Glutamatergic neuron (in vitro differentiated cells): ENCODE measurements at places on chromosomes 1 and 21.

GRCh38 chr1:185279571-185279970 lies 37.5 kb downstream of the IVNS1ABP start:
- no peak for DNase-seq

DNA sequence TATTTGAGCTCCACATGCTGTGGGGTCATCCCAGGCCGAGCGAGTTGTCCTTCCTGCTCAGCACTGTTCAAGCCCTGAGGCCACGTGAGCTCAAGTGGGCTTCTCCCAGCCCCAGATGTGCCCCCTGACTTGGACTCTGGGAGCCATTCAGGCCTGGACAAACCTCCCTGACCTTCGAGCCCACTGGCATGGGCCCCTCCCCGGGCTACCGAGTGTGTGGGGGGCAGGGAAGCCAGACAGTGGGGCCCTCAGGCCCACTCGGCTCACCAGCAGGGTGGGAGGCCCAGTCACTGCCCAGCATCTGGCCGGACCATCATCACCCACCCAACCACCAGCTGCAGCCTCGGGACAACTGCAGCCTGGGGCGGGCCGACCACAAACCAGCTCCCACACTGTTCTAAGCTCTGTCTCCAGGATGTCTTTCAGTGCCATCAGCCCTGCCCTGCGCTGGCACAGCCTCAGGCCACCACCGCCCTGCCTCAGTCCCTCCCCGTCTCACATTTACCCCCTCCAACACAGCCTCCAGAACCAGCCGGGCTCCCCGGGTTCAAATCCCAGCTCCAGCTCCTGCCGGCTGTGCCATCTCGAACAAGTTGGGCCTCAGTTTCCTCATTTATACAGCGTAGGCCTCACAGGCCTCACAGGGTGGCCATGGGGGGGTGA lies 20.9 kb upstream of the PLEKHG5 start:
- no peak for DNase-seq

DNA sequence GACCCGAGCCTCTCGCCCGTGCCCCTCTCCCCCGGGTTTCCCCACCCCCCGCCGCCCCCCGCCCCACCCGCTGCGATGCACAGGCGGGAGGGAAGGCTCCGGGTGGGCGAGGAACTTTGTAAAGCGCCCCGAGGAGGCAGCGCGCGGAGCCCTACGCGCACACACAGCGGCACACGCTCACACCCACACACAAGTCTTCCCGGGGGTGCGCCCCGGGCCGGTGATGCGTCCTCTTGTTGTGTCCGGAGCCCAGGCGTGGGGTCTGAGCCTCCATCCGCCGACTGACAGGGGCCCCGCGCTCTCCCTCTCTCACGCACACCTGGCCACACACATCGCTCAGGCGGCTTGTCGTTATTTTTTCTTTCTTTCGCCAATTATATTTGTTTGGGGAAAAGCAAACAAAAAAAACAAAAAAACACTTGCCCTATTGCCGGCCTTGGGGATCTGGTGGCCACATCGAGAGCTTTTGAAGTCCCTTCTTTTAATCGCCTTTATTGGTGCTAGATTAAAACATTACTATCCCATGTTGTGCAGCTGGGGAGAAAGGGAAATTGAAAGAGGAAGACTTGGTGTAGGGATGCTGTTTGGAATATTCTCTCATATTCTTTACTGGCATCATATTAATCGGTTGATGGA lies 770 bp downstream of the NTNG1 start:
- no peak for DNase-seq

DNA sequence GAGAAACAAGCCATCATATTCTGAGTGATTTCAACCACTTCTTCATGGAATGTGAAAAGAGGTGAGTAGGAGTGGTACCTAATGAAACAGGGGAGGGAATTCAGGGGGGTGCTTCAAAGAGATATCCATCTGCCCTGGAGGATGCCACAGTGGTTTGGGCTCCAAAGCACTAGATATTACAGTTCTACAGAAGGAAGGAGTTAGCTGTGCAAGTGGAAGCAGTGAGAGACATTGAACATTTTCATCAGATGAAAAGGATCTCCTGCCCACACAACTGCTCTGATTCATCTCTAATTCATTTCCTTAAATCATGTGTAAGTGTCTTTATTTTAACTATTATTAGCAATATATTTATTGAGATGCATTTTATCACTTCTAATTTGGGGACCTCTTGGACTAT lies 2.8 kb upstream of the RGS5 start:
- no peak for DNase-seq

DNA sequence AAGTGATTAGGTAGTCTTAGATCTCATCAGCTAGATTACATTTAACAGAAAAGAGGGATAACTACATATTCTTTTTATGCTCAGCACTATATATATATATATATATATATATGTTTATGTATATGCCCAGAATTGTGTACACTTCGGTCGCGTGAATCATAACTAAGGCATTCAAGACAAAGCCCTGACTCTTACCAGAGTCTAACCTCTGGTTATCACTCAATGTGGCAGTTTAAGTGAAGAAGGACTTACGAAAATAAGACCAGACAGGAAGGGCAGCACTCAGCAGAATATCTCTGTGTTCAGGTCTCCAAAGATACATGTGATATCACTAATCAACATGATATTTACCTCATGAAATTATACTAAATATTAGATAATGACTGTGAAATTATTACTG lies 1326.7 kb downstream of the MRPL39 start:
- DNase-seq, result no peak

- no peak for DNase-seq
These were observed 147.7 kb downstream of the FCRL5 start for GRCh38 chr1:157404614-157405013.

DNA sequence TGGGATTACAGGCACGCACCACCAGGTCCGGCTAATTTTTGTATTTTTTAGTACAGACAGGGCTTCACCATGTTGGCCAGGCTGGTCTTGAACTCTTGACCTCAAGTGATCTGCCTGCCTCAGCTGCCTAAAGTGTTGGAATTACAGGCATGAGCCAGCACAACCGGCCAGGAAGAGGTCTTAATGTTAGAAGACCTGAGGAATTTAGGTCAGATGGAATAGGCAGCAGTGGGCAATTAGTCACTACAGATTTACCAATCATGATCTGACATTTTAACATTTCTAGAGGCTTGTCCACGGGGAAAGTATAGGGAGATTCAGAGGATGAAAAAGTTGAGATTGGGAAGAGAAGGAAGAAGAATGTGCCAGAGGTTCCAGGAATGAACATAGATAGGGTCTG lies 8.9 kb upstream of the APP start:
- no peak for DNase-seq

DNA sequence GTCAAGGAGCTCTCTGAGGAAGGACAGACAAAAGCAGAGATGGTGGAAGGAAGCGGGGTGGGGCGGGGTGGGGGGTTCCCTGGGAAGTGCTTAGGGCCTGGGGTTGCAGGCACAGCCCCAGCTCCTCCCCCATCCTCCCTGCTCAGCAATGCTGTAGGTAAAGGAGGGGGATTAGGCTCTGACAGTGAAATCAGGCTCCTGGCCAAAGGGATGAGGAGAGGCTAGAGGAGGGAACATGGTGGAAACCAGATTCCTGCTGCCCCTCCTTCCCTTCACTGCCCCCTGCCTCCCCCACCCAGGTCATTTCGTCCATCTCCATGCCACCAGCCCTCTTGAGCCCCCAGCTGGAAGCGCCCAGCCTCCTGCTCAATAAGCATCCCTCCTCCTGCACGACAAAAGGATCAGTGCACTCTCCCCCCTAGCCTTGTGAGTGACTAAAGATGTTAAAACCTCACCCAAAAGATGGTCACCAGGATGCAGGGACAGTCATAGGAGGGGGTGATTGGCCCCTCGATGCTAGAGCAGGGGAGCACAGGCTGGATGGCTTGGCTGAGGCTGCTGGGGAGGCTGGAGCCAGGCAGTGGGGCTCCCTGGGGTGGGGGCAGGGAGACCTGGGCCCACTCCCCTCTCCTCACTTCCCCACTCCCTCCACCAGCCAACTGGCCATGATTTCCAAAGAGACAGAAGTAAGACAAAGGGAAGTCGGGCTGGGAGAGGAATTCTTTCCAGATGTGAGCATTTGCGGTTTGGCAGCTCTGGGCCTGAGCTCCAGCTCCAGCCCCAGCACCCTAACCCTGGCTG lies 2.2 kb upstream of the CRABP2 start:
- DNase-seq, result no peak

- DNase-seq, result no peak
These were observed 3.7 kb upstream of the RHEX start for GRCh38 chr1:206049293-206049692.

- DNase-seq, result no peak
These were observed 29.3 kb downstream of the CAMK1G start for GRCh38 chr1:209612646-209613399.

DNA sequence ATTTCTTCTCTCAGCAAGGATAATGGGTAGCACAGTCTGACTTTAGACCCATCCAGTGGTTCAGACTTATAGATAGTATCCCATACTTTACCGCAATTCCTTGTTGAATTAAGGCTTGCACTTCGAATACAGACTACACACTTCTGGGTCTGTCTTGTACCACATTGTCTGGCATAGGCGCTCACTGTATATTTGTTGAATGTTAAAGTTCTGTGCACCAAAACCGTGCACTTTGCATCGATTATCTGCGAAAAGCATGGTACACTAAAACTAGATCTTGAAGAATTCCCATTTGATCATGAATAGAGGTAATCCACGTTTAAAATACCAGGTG lies 556 bp upstream of the RYR2 start:
- DNase-seq, result no peak

DNA sequence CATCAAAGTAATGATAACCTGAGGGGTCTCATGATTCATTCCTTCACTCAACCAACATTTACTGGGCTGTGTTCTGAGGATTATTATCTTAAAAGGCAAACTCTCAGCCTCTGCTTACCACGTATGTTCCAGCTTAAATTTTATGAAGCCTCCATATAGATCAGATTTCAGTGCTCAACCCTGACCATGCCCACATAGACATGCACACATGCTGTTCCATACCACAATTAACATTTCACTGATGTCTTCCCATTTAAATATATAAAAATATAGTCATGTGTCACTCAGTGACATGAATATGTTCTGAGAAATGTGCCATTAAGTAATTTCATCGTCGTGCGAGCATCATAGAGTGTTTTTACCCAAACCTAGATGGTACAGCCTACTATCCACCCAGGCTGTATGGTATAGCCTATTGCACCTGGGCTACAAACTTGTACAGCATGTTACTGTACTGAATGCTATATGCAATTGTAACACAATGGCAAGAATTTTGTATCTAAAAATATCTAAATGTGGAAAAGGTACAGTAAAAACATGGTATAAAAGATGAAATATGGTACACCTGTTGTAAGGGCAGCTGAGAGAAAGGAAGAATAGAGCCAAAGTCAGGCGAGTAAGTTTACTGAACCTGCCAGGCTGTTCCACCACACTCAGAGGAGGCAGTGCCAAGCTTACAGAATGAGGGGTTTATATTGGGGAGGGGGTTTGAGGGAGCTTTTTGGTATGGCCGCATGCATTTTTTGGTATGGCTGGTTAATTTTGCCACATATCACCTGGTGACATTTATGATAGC lies 134.7 kb upstream of the ETV3 start:
- DNase-seq, result no peak

GRCh38 chr1:18714404-18715175 lies 83.9 kb downstream of the PAX7 start:
- no peak for DNase-seq
